ENCODE measurements at places on chromosomes 7 and 10.

- DNase-seq, result no peak
Observed at GRCh38 chr7:72268796-72269195, 143.3 kb downstream of the CALN1 start.

DNA sequence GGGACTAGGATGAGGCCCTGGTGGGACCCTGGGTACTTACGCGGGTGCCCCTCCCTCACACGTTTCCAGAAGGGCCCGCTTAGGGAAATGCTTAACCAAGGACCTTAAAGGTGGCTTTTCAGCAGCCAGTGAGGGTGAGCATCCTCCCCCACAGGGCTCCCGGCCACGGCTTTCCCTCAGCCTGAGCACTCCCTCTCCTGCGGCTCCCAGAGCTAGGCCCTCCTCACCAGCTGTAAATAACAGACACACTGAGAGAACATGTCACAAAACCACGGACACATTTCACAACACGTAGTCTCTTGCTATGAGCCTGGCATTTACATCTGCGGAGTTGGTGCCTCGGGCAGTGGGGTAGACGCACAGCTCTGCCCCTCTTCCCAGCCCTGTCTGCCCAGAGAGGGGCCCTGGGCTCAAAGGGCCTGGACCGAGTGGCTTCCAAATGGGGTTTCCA, 25.2 kb downstream of the GRID1 start:
- no peak for DNase-seq

DNA sequence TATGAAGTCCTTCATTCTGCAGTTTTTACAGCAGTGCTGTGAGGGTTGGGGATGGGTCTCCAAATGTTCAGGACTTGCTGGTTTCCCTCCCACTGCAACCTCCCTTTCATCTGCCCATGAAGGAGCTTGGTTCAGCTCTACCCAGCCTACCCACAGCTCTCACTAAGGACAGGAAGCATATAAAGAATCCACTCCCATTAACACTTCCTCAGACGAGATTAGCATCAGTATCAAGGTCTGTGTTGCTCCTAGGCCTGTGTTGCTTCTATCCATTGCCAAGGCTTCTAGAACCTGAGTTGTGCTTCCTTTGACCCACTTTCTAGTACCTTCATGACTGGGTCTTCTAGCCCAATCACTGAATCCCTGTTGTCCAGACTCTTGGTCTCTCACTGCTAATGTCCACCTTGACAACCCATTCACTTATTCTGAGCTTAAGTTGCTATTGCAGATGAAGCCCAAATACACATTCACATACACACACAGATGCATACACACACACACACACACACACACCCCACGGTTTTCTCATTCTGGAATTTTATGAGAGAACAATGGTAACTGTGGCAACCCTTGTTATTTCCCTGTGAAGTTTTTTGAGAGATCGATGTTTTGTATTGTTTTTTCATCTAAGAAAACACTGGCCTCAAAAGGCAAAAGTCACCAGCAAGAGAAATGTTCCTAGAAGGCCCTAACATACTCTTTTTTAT, 248.1 kb downstream of the MTERF1 start:
- DNase-seq, result no peak

DNA sequence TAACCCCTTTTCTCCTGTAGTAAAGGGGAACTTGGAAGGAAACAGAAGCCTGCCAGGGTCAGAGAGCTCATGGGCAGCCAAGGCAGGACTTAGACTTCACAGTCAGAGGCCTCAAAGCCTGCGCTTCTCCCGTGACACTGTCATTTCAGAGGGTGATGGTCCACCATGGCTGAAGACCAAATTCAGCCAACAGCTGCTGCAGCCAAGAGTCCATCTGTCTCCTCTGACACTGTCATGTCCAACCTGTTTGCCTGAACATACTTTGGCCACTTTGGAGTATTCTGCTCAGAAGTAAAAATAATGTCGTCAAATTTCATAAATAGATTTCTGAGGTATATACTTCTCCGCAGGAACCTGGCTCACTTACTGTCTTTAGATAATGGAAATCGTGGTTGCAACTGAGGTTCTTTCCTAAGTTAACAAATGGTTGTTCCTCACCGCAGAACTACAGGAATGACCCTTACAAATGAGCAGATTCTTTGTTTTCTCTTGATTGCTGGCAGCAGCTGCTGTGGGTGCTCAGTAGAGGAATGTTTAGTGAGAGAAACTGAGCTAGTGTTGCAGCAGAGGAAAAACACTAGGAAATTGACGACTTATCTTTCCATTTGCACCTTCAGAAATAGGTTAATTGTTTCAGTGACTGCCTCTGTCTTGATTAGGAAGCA, 626.5 kb downstream of the SDK1 start:
- no peak for DNase-seq

- no peak for DNase-seq
Observed at GRCh38 chr10:100567249-100567648, 31.5 kb downstream of the HIF1AN start.

DNA sequence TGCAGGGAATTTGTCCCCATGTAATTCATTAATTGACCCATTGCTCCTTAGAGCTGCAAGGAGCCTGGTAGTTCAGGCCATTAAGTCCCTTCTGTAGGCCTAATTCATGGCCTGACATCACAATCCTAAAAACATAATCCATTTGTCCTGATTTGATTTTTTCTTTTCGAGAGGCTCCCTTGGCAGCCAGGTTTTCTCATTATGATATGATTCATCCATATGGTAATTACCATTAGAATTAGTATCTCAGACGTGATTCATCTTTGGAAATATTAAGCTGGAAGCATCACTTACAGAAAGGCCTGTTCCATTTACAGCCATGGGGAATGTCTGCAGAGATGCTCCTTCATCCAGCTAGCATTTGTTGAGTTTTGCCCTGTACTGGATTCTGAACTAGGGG, 128.5 kb downstream of the PLCE1 start:
- no peak for DNase-seq
